ENCODE measurements at places on chromosomes 12 and 14. TPM values are rescaled to one million over a fixed set of nuclear protein-coding genes. Genes with fewer than 3 reads are reported as not detected.
A peak's percentile ranks its signal among the peaks of the same experiment; 100 is the strongest.

GRCh38 chr12:49868952-49869815 lies 26.3 kb upstream of the BCDIN3D start:
- peak; percentile 97 for DNase-seq

GRCh38 chr12:68028647-68029046 lies 39.4 kb downstream of the IFNG-AS1 start:
- DNase-seq: no peak

- no peak for DNase-seq
These were observed 13.1 kb upstream of the TEX22 start for GRCh38 chr14:105385322-105385637.

DNA sequence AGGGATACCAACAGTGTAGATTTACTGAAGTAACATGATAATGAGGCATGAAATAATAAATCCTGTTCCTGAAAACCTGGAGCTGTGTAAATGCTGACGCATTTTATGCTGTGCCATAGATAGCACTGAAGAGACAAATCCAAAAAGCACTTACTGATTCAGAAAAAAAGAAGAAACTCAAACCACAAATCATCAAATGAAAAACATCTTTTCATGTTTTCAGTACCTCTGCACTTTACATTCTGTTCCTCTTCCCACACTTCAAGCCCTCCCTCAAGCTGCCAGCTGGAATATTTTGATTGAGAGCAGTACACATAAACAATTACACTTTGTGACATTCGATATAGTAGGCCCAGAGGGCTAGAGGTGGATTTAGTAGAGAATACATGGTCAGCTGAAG lies 362.3 kb downstream of the NAV3 start:
- DNase-seq: no peak

DNA sequence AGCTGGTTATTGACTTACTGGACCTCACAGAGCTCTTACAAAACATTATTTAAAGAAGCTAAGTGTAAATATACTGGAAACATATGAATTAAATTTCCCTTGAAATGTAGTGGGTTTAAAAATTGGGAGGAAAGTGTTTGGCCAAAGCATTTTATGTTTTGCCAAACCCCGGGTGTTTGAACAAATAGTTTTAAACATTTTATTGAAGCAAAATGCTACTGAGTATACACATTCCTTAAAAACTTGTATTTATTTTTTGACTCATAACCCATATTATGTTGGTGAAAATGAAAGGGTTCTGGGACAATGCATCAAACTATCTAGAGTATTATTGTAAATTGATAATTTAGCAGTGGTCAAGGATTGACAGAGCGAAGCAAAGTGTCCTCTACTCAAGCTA lies 1048.5 kb downstream of the SLC6A15 start:
- DNase-seq: no peak

DNA sequence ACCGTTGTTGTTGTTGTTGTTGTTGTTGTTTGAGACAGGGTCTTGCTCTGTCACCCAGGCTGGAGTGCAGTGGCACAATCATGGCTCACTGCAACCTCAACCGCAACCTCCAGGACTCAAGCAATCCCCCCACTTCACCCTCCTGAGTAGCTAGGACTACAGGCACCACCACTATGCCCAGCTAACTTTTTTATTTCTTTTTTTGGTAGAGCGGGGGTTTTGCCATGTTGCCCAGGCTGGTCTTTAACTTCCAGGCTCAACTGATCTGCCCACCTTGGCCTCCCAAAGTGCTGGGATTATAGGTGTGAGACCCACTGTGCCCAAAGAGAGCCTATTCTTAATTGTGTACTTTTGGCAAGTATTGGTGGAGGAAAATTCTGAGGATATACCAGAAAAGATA lies 25.7 kb downstream of the MOK start:
- DNase-seq: no peak

- no peak for DNase-seq
These were observed 18.7 kb downstream of the DTX1 start for GRCh38 chr12:113075137-113075683.

DNA sequence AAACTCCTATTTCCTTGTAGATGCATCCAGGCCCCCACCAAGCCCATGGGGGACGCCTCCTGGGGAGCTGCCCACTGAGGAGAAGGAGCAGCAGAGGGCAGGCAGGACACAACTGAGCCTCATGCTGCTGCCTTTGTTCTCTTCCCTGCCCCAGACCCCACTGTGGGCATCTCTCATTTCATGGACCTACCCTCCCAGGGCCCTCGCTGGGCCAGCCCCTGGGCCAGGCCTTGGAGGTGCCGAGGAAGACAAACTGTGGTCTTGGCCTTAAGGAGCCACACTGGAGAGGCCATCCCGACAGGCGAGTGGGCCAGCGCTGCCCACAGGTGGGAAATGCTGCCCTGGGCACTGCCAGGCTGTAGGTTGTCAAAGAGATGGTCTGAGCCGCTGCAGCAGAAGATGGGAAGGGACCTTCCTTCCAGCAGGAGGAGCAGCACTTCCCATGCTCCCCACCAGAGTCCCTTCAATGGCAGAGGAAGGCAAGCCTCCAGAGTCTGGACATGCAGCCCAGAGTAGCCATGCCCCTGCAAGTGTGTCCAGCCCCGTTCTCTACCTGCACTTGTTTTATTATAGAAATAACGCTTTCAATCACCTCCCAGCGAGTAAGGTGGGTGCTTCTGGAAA lies 147.4 kb downstream of the BCL11B start:
- no peak for DNase-seq

GRCh38 chr12:96041181-96041580 lies 5.8 kb upstream of the LTA4H start:
- DNase-seq: no peak

DNA sequence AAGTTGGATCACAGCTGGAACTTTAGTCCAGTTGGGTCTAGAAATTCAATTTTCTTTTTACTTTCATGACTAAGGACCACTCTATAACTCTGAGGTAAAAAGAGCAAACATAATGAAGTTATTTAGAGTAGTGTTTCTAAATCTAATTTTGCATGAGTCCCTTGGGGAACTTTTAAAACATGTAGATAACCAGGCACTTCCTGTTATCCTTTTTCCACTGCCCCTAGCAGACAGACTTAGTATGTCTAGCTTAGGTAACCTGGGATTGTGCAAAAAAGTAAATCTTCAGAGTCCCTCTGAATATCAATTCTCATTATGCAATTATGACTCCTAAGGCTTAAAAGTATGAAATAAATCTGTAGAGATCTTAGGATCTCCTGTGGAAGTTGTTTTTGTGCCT lies 371.2 kb downstream of the DIO2 start:
- no peak for DNase-seq

GRCh38 chr14:64823305-64823861 lies 56.3 kb downstream of the SPTB start:
- peak; percentile 89 for DNase-seq

The DCN gene
- 470 TPM for total RNA-seq

The NGB gene
- not detected for total RNA-seq

The RASSF8 gene
- 51.0 TPM for total RNA-seq

The TEX52 gene
- total RNA-seq: not detected
